Activated CD4-positive, alpha-beta T cell treated with anti-CD3 and anti-CD28 coated beads, Interleukin-2, amount 10 ng/mL, durations not matched to agents 24 days and 14 days (primary cell): ENCODE measurements at places on chromosomes 16 and 17.
A peak's percentile ranks its signal among the peaks of the same experiment; 100 is the strongest.

GRCh38 chr16:20372701-20373100 lies 20.2 kb upstream of the UMOD start:
- DNase-seq = no peak

DNA sequence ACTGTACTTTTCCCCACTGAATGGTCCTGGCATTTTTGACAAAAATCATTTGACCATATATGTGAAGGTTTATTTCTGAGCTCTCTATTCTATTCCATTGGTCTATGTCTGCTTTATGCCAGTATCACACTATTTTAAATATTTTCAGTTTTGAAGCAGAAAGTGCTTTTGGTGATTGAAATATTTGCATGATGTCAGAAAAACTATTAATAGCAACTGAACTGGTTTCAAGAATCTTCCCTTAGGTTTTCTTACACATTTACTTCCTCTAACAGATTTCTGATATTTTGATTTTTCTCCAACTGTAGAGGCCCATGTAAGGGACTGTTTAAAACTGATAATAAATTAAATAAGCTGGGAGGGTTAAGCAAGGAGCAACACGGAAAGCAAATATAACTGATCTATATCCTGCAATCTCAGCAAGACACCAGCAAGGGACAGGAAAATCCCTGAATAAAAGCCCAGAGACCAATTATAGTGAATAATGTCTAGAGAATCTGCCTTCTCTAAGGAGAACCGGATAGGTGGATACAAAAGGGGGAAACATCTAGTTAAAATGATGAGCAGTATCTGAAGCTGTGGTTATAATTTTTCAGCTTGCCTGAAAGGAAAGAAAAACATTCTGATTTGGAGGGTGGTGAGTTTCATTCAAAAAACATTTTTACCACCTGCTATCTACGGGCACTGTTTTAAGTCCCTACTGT lies 80.9 kb upstream of the STAC2 start:
- no peak for DNase-seq

GRCh38 chr17:20925091-20925490 lies 117.7 kb downstream of the USP22 start:
- no peak for DNase-seq

- no peak for DNase-seq
Observed at GRCh38 chr17:28972437-28972836, 21.1 kb upstream of the PHF12 start.

- DNase-seq = no peak
Observed at GRCh38 chr16:54053891-54054820, 232.4 kb downstream of the IRX3 start.

GRCh38 chr17:39928858-39929645 lies 1.5 kb downstream of the LRRC3C start:
- DNase-seq = no peak

DNA sequence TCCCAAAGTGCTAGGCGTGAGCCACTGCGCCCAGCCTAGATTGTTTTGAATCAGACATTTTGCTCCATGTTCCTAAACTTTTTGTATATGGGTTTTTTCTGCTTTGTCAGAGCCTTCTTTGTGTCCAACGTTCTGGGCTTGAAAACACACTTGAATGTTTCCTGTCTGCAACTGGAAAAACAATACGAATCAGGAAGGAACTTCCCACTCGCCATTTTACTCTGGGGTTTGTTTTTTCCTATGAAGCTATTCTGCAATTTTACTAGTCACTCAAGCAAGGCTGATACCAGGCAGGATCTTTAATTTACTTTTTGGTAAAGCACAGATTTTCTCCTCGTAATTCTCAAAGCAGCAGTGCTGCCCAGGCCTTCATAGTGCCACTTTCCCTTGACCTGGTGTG lies 31.6 kb downstream of the ARHGAP17 start:
- no peak for DNase-seq

DNA sequence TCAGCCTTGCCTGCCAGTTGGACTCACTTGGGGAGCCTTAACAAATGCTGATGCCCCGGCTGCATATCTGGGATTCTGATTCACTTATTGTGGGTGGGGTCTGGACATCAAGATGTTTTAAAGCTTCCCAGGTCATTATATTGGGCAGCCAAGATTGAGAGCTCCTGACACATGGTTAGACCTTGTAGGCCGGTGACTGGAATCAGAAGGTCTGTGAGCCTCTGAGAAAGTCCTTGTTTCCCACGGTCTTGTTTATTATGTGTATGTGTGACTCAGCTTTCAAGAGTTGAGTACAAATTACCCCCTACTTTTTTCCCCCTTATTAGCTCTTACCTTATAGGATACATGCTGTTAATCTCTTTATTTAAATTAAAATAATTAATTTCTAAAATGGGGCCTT lies 103.5 kb downstream of the ABCC1 start:
- DNase-seq = no peak

- DNase-seq = no peak
Observed at GRCh38 chr17:5759501-5759925, 175.2 kb upstream of the NLRP1 start.

DNA sequence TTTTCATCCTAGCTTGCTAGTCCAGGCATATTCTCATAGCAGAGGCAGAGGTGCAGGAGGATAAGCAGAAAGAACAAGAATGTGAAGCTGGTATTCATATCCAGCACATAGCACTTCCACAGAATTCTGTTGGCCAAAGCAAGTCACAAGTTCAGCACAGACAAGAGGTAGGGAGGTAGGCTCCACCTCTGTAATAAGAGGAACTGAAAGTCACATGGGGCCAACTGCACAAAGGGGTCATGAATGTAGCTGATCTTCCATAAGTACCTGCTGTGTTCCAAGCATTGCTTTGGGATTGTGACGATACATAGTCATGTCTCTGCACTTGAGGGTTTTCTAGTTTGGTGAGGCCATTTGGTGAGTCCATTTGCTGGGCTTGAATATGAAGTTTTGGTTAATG lies 110.8 kb upstream of the MPHOSPH6 start:
- DNase-seq = no peak

- DNase-seq = peak; percentile 93
Observed at GRCh38 chr17:74210191-74211140, 2.9 kb upstream of the TTYH2 start.

DNA sequence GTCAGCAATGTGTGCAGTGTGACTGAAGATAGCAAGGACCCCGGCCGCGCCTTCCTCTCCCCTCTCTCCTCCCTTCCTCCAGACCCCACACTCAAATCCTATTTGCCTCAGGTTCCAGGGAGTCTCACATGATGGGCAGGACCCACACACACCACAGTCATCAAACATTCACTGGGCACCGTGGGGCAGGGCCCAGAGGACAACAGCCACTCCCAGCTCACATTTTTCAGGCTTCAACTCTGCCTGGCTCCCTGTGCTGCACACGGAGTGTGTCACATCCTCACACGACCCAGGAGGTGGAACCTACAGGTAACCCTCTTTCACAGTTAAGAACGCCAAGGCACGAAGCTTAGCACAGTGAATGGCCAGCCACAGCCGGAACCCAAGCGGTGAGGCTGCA lies 30.5 kb downstream of the PEMT start:
- DNase-seq = no peak

DNA sequence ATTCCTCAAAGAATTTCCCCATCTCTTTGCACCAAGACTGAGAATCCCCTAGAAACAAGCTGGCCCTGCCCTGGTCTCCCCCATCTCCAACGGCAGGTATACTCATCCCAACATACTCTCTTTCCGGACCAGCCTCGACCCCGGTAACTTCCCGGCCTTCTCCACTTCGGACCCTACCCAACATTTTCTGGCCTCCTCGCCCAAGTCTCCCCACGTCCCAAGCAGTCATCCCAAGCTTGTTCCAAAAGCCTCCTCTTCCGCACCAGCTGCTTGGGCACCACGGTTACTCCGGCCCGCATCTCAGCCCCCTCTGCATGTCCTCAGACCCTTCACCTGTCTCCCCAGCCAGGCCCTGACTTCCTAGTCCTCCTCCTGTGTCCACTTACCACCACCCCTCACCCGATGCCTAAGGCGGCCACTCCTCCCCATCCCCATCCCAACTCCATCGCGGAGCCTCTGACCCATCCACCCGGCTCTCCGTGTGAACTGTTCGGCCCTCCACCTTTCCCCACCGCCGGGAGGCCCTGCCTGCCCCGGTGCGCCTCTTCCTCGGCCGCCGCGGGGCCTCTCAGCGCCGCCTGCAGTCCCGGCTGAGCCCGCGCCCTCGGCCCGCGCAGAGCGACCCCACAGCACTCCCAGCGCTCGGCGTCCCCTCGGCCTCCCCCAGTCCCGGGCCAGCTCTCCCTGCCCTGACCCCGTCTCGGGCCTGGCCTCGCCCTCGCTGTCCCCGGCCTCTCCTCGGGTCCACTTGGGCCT lies 994 bp downstream of the PITPNA start:
- DNase-seq = peak; percentile 83

DNA sequence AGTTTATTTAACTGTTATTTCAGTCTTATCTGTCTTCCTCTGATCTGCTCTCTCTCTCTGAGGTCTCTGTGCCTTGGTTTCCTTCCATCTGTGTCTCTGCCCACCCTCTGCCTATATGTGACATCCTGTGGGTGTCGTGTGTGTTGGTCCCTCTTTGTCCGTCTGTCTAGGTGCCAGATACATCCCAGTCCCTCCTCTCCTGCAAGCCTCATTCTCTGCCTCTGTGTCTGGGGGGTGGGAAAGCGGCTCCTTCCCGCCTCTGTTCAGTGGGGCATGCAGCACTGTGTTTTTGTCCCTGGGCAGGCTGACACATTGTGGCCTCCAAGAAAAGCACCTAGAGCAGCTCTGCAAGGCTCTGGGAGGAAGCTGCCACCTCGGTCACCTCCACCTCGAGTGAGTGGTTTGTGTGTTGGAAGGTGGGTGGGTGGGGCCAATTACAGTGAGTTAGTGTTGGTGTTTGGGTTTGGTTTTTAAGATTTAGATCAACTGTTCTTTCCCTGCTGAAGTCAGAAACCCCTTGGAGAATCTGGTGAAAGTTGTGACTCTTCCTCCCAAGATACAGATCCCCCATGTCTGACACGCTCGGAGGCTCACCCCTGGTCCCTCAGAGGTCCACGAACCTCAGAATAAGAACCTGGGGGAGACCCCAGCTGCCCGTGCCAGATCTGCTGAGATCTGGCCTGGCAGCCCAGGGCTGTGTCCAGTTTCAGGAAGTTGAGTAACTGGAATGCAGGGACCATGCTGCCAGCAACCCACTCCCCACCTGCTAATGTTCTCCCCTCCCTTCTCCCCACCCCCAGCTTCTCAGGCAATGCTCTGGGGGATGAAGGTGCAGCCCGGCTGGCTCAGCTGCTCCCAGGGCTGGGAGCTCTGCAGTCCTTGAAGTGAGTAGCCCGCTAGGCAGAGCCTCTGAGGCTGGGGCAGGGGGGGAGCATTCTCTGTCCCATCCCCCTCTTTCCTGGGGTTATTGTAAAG lies 50.9 kb upstream of the CPNE2 start:
- peak; percentile 93 for DNase-seq
